Stimulated activated CD4-positive, alpha-beta T cell treated with anti-CD3 and anti-CD28 coated beads, Interleukin-12 subunit alpha, Interleukin-12 subunit beta, amount 100 ng/mL, for 48 hours (primary cell): ENCODE measurements at places on chromosomes 6 and 20.

- no peak for DNase-seq
Measured at GRCh38 chr6:70225055-70225454, 77.8 kb downstream of the COL9A1 start.

DNA sequence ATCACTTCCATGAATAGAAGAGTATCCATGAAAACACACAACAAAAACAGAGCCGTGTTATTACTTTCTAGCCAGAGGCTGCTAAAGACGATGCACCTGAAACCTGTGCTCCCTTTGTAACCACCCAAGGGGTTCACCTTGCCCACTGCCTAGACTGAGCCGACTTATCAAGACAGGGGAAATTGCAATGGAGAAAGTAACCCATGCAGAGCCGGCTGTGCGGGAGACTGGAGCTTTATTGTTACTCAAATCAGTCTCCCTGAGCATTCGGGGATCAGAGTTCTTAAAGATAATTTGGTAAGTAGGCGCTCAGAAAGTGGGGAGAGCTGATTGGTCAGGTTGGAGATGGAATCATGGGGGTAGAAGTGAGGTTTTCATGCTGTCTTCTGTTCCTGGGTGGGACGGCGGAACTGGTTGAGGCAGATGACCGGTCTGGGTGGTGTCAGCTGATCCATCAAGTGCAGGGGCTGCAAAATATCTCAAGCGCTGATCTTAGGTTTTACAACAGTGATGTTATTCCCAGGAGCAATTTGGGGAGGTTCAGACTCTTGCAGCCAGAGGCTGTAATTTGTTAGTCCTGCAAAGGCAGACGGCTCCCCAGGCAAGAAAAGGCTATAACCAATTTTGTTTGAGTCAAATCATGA is 366.6 kb downstream of the PREX1 start:
- no peak for DNase-seq

DNA sequence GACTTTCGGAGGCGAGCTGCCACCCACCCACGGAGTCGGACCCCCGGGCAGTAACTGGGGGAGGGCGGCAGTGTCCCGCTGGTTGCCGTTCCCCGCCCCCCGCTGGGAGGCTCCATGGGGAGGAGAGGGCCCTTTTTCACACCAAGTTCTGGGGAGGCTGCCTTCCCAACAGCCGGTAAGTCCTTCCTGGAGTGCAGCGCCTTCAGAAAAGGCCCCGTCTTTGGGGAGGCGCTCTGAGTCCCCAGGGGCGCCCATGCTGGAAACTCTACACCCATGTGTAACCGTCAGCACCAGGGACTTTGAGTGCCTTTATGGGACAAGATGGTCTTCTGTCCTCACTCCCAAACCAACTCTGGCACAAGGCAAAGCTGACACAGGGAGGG is 430 bp upstream of the SOX18 start:
- no peak for DNase-seq

DNA sequence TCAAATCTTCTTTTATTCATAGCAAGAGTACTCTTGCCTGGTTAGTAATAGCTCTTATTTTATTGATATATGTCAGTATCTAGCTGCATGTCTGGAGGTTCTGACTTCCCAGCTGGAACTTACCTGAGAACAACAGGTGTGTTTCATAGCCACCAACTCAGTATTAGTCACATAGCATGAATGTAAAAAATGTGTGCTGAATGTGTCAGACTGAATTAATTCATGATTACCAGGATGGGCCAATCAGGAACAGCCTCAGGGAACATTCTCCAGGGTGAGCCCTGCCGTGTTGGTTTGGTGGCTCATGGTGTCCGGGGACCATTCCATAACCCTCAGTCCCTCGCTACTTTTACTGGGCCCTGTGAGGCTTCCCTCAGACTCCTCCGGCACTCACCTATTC is 99.7 kb downstream of the TULP4 start:
- no peak for DNase-seq

GRCh38 chr6:40077736-40078135 is 143.5 kb upstream of the MOCS1 start:
- DNase-seq, result no peak

GRCh38 chr20:2084703-2085102 is 16.9 kb upstream of the STK35 start:
- no peak for DNase-seq

GRCh38 chr6:80325742-80326141 is 219.3 kb downstream of the BCKDHB start:
- DNase-seq, result no peak

- DNase-seq, result no peak
Measured at GRCh38 chr6:101614774-101615173, 221.3 kb downstream of the GRIK2 start.
